Inflammatory macrophage treated with lipopolysaccharide for 1 hour (primary cell): ENCODE measurements at places on chromosomes 13 and 19.

DNA sequence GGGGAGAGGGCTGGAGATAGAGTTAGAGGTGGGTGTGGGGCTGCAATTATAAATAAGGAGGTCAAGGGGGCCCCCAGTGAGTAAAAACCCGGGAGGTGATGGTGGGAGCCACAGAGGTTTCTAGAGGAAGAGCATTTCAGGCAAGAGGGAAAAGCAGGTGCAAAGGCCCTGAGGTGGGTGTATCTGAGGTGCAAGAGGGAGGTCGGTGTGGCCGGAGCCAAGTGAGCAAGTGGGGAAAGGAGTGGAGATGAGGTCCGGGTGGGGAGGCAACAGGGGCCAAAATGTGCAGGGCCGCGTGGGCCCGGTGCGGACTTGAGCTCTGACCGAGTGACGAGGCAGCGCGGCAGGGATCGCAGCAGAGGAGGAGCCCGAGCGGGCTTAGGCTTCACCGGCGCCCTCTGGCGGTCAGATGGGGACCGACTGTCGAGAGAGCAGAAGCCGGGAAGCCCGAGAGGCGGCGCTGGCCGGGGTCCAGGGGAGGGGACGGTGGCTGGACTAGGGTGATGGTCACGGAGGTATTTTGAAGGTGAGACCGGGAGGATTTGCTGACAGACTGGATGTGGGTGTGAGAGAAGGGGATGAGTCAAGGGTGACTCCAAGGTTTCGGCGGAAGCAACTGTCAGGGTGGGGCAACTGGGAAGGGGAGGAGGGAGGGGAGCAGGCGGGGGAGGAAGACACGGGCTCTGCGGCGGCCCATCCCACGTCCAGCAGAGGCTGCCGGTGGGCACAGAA lies 17.7 kb upstream of the SPACA4 start:
- DNase-seq, result peak; percentile 72

DNA sequence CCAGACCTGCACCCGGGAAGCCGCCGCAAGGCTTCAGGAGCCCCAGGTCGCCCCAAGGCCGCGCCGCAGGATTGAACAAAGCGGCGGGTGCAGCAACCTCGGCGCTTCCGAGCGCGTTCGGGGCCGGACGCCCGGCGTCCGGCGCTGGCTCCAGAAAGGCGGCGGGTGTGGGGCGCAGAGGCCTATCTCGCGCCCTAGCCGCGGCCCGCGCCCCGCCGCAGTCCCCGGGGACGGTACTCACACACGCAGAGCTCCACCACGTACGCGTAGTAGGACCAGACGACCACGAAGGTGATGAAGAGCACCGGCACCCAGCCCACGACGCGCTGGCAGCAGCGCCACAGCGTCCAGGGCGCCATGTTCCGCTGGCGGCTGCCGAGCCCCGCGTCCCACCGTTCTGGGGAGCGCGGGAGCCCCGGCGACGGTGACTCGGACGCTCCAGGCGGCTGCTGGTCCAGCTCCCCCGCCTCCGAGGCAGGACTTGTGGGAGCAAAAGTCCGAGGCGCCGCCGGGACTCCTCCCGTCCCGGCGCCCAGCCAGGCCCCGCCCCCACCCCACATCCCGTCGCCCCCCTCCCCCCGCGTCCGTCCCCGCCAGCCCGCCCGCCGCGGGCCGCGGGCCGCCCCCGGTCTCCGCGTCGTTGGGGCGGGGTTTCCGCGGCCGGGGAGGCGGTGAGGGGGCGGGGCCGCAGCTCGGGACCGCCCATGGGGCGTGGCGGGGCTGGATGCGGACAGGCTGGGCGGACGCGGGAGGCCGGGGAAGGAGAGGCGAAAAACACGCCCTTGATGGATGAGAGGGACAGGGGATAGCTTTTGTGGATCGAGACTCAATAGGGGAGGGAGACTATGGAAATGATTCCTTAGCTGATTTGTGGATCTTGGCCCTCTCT lies at the start of gene ZDHHC20:
Gene ZDHHC20 (minus strand): TSS at position 491 of the 889 bp plus-strand sequence. CDS start 132 bp downstream, at position 359.
- peak; percentile 96 for DNase-seq

GRCh38 chr13:66518068-66518467 lies 712.1 kb downstream of the PCDH9 start:
- no peak for DNase-seq

- DNase-seq, result no peak
Measured at GRCh38 chr13:49093376-49093775, 117.7 kb downstream of the FNDC3A start.

GRCh38 chr13:60794751-60795150 lies 397.7 kb downstream of the TDRD3 start:
- DNase-seq, result no peak

DNA sequence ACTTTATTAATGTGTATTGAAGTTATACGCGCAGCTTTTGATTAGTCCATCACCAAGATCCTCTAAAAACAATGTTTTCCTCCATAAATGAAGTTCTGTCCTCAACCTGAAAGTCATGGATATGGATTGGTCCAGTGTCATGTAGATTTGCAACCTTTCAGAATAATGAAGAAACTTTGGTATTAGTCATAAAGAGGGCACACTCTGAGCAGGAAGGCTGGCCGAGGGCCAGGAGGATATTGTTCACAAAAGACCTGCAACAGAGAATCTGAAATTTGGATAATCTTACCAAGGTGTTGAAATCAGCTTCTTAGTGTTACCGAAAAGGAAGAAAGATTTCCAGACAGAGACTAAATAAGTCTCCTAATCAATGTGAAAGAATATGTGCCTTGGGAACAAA lies 20.7 kb downstream of the CLDN10 start:
- DNase-seq, result no peak

- no peak for DNase-seq
Measured at GRCh38 chr19:35756377-35757230, at the start of gene HSPB6. TSS of gene HSPB6 (minus strand) at chr19:35757029. CDS start at chr19:35757008, 21 bp downstream.

DNA sequence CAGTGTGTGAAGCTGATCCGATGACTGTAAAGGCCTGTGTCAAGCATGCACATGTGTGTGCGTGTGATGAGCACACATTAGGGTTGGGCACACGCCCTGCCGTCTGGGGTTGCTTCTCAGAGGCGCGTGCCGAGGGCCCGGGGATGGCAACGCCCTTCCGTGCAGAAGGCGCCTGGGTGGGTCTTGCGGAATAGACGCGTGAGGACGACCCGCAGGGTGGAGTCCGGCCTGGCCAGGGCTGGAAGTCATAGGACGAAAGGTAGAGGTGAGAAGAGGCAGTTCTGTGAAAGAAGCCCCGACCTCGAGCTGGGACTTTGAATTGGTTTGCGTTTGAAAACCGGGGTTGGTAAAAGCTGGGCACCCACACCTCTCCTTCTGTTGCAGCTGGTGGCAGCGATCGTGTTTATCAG lies 35.7 kb downstream of the TMEM255B start:
- DNase-seq, result no peak

DNA sequence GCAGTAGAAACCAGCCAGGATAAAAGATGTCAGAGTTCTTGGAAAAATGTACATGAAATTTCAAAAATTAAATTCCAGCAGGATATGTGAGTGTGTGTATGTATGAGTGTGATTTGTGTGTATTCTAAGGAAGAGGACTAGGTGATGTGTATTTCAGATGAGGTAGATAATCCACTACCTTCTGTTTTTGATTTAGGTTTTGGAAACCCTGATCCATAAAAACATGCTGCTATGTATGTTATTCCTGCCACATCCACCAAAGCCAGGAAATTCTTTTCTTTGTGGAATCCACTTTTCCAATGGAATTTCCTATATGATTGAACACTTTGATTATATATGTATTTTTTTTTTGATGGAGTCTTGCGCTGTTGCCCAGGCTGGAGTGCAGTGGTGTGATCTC lies 276.9 kb downstream of the UQCRFS1 start:
- no peak for DNase-seq

DNA sequence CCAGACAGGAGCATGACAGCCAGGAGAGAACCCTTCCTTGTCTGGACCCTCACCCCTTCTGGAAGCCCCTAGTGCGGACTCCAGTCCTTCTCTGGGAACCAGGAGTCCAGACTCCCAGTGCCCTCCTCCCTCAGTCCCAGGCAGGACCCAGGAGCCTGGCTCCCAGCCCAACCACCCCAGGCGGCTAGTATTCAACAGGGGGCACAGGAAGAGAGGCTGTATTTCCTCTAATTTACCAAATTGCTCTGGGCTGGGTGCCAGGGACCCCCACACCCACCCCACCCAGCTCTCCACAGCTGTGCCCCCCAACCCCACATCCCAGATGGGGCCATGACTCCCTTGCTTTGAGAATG lies 3.3 kb downstream of the GRIN2D start:
- DNase-seq, result no peak

DNA sequence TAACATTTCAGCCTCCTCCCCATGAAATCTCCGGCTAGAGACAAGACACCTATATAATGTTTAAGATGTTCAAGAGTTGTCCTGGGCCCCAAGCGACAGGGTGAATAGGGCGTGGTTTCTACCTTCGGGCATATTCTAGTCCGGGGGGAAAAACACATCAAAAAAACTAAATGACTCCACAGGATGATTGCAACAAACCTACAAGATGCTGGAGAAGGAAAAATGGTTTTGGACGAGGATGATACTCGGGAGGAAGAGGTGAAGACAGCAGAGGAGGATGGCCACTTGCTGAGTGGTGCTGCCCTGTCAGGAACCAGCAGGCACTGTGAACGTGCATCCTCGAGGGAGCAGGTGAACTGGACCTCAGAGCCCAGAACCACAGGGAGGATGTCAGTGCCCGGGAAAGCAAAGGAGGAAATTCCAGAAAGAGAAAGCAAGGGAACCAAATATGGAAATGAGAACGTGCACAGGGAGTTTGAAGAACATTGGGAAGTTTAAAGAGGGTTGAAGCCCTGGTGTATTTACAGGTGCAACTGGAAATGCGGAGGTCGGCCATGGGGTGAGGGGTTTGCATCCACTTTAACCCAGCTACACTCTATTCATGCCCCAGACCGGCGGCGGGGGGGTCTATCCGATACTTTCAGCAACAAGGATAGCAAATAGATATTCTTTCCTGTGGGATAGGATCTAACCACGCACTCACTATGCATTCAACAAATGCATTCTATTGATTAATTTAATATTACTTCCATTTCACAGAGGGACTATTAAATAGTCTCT lies 50.6 kb downstream of the COL4A1 start:
- no peak for DNase-seq
